ENCODE measurements at places on chromosomes 3 and 15.

DNA sequence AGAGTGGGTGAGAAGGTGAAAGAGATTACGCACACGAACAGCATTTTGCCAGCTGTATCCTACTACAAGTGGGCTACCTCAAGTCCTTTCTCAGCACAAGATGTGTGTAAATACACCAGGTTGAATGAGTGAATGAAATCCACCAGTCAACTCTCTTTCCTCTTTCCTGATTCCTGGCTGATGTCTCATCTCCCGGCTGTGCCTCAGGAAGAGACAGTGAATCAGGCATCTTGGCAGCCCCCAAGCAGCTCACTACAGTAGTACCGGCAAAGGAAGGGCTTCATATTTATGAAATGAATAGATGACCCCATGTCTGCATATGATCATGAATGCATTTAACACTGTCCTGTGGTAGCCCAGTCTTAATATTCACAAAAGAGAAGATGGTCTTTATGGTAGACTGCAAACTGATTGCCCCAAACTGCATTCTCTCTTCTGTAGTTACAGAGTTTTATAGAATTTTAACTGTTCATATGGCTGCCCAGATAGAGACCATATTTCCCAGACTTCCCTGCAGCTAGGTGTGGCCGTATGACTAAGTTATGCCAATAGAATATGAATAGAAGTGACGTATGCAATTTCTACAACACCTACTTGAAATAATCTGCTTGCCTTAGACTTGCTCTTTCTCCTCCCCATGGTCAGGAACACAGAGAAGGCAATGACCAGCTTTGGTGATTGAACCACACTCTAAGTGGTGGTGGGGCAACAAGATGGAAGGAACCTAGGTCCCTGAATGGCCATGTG is 22.7 kb downstream of the MGLL start:
- H3K27ac ChIP-seq = no peak overlapping the region
- H3K4me1 ChIP-seq = no peaks in the 10 kb centered on the region
- H3K4me3 ChIP-seq = no peak overlapping the region
- H3K27me3 ChIP-seq = no peaks in the 10 kb centered on the region

DNA sequence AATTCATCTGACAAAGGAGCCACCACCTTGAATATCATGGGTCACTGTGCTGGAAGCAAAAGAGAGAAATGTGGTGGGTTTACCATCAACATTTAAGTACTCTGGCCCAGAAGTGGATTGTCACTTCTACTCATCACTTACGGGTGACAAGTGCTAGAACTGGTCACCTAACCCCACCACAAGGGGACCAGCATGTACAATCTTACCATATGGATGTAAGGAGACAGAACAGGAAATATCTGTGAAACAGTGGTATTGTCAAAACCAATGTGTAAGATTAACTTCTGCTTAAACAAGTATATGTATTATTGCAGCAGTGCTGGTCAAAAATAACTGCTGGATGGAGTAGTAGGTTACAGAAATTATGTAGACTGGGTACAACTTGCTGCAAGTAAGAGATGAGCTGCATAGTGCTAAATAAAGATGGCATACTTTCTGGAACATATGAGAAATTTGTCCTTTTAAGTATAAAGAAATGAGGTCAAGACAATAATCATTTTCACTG is 171.8 kb downstream of the POTEB3 start:
- H3K4me1 ChIP-seq = no peaks in the 10 kb centered on the region
- no peak overlapping the region for H3K27ac ChIP-seq
- H3K27me3 ChIP-seq = no peaks in the 10 kb centered on the region
- no peak for DNase-seq
- no peak overlapping the region for H3K4me3 ChIP-seq
- no peaks in the 10 kb centered on the region for H3K36me3 ChIP-seq

- H3K27me3 ChIP-seq = no peaks in the 10 kb centered on the region
- no peaks in the 10 kb centered on the region for H3K36me3 ChIP-seq
- H3K27ac ChIP-seq = no peak overlapping the region
- no peaks in the 10 kb centered on the region for H3K4me1 ChIP-seq
These were observed 36.9 kb upstream of the CMSS1 start for GRCh38 chr3:99780749-99781148.

DNA sequence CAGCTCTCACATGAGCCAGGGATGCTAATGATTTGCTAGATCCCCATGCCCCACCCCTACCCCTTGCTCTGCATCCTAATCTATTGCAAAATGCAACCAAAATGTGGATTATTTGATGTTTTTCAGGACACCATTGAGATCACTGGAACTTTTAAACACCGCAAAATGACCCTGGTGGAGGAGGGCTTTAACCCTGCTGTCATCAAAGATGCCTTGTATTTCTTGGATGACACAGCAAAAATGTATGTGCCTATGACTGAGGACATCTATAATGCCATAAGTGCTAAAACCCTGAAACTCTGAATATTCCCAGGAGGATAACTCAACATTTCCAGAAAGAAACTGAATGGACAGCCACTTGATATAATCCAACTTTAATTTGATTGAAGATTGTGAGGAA is 29.7 kb downstream of the HDC start:
- H3K4me3 ChIP-seq = no peak overlapping the region
- no peak for DNase-seq
- no peaks in the 10 kb centered on the region for H3K4me1 ChIP-seq
- H3K27ac ChIP-seq = no peak overlapping the region
- H3K36me3 ChIP-seq = no peaks in the 10 kb centered on the region

DNA sequence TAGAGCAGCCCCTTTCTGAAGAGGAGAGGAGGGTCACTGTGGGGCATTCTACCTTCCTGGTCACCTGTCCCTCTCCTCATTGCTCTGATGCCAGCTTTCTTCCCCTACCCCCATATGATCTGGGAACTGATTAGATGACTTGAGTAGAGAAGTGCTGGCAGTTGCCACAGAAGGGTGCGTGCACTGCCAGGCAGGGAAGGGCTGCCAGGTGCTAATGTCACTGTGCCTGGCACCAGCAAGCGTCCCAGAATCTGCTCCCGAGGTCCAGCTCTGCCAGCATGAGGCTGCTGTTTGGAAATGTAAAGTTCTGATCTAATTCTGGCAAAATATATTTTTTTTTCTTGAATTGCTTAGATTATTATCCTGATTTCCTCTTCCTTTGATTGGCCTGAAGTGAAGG is 52.8 kb downstream of the PPM1L start:
- H3K4me3 ChIP-seq = no peak overlapping the region

Measured in testis (tissue), 5 donors.